Activated CD8-positive, alpha-beta memory T cell treated with anti-CD3 and anti-CD28 coated beads for 48 hours (primary cell): ENCODE measurements at places on chromosomes 1 and 21.

DNA sequence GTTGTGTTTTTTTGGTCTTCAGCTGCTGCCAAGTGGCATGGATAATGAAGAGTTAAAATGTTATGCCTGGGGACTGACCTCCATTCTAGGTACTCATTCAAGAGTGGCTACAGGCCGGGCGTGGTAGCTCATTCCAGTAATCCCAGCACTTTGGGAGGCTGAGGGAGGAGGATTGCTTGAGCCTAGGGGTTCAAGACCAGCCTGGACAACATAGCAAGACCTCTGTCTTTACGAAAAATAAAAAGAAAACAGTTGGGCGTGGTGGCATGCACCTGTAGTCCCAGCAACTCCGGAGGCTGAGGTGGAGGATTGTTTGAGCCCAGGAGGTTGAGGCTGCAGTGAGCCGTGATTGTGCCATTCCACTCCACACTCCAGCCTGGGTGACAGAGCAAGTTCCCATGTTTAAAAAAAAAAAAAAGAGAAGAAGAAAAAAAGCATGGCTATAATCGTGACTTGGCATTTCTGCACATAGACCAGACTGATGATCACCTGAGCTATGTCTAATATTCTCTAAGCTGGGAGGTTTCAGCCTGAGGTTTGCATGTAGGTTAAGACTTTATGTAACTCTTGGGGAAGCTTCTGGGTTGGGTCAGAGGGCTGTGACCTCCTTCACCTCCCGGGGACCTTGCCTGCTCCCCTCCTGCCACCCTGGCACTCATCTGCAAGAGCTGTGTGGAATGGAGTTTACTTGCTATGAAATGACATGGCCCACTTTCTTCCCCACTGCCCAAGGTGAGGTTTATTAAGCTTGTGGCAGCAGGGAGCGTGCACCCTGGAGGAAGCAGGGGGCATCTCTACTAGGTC is 51.3 kb downstream of the DHRS3 start:
- DNase-seq: no peak

- no peak for DNase-seq
Observed at GRCh38 chr1:216936779-216937178, 213.6 kb upstream of the ESRRG start.

- no peak for DNase-seq
Observed at GRCh38 chr21:36858320-36858957, 108.0 kb downstream of the HLCS start.

DNA sequence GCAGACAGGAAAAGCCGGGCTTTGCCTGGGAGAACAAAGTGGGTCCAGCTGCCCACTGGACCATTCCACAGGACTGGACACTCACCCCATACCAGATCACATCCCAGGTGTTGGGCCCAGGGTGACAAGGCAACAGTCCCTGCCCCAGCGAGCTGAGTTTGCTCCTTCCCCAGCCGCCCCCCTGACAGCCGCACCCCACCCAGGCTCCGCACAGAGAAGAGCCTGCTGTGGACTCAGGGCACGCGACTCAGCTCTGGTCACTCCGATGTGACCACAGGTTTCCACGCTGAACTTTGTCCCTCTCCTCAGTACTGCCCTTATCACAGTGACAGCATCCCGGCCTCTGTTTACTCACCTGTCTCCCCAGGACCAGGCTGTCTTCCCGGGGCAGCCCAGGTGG is 1.2 kb downstream of the BMP8B start:
- no peak for DNase-seq

- DNase-seq: no peak
Observed at GRCh38 chr1:36142121-36142520, 7.2 kb downstream of the TRAPPC3 start.

DNA sequence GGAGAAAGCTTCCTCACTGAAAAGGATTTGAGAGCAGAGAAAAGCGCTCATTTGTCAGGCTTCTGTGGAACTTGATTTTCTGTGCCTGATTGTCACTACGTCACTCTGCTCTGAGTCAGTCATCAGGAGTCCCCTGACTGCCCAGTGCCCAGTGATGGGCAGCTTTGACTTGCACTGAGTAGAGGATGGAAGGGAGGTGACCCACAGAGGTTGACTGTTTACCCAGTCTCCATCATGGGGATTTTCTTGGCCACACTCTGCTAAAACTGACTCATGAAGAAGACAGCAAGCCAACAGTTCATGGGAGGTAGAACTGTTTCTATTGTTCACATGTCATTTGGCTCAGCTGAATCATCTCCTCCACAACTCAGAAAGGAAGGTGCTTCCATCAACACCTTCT is 82.1 kb upstream of the DUSP10 start:
- no peak for DNase-seq

DNA sequence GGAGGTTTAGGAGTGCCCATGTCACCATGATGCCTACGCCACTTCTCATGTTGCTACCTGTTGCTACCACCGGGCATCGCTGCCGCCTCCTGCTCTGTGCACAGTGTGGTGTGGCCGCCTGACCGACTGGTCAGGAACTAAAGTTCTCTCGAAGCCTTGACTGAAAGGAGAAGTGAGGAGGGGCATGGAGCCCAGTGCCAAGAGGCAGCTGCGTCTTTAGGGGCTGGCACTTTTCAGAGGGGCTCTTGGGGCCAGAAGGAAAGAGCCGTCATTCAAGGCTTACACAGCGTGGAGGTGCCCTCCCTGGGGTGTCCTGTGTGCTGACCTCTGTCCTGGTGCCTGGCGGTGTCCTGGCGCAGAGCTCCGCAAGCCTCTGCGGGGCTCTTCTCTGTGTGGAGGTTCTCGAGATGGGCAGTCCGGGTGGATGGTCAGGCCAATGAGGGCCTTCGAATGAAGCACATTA is 57.2 kb downstream of the ADARB1 start:
- no peak for DNase-seq

GRCh38 chr1:10610901-10611600 is 136.3 kb downstream of the PEX14 start:
- DNase-seq: no peak

- DNase-seq: no peak
Observed at GRCh38 chr1:19149736-19150135, 60.3 kb downstream of the UBR4 start.

DNA sequence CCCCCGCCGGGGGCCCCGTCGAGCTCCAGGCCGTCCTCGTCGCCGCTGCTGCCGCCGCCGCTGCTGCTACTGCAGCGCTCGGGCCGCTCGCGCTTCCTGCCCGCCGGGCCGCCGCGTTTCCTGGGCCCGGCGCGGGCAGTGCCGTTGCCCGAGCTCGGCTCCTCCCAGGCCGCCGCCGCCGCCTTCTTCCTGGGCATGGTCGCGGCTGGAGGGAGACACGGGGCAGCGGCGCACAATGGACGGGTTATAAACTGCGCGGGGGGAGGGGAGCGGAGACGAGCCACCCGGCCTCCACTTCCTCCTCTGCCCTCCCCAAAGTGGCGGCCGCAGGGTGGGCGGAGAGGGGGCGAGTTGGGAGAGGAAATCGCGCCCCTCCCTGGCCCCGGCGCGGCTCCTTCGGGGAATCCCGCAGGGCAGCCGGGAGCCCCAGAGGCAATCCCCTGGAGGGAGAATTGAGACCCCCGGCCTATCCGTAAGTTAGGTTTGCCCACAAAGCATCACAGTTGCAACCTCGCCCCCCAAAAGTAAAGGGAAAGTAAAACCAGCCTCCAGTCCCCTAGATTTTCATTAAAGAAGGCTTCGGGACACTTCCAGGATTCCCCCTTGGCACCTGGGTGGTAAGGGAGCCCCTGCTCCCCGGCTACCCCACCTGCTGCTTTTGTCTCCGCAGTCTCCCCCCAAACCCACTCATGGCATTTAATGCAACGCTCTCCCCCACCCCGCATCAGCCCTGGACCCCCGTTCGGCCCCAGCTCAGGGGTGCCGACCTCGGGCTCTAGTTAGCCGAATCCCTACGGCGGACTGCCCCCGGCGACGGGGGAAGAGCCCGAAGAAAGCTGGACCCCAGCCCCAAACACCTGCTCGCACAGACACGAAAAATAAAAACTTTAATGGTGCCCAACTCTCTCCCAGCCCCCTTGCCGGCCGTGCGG is 893 bp downstream of the RCC2 start:
- peak; percentile 82 for DNase-seq

- no peak for DNase-seq
Observed at GRCh38 chr1:99533909-99534637, 111.8 kb upstream of the PALMD start.

DNA sequence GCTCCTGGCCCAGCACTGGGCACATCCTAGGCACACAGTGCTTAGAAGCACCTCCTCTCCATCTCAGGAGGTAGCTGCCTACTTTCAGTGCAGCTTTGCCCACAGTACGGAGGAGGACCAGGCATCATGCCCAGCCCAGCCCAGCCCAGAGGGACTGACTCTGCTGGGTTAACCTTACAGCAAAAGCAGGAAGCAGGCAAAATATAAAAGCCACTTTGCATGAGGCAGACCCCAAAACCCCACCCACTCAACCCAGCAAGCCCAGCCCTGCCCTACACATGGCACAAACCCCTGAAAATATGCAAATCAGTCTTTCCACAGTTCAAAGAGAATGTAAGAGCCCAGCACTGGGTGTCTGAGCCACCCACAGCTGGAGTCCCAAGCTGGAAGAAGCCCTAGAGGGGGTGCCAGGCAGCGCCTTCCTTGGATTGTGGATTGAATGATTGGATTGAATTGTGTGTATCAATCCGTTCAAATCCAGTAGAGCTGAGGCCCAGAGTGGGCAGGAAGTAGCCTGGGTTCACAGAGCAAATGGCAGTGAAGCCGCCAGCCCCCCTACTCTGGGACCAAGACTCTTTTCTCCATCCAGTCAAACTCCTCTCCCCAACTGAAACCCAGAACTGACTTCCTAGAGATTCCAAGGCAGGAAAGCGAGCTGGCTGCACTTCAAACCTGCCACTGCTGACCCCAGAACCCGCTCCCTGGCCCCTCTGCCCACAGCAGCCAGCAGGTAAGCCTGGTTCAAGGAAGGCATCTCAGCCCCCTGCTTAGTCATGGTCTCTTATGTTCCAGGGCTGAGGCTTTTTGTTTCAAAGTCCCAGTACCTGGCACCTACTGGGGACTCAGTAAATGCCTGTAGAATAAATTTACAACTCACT is 117.7 kb downstream of the LACTBL1 start:
- DNase-seq: no peak

DNA sequence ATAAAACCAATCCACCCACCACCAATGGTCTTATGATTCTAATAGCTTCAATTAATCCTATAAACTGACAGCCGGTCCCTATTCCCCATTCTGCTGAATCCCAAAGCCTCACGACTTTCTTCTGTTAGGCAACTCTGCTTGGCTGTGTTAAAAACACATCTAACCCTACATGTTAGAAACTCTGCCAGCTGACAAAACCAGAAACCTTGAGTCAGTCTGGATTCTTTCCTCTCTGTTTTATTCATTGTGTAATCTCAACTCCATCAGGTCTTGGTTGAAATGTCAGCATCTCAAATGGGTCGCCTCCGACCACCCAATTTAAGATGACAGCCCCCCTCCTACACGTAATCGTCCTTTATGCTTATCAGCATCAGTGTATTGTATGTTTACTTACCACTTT is 312.1 kb downstream of the DISC1 start:
- no peak for DNase-seq

GRCh38 chr21:32412162-32413014 is at the start of gene EVA1C:
TSS of gene EVA1C (plus strand) at chr21:32412706. CDS start at chr21:32412854, 148 bp downstream.
- peak; percentile 56 for DNase-seq

DNA sequence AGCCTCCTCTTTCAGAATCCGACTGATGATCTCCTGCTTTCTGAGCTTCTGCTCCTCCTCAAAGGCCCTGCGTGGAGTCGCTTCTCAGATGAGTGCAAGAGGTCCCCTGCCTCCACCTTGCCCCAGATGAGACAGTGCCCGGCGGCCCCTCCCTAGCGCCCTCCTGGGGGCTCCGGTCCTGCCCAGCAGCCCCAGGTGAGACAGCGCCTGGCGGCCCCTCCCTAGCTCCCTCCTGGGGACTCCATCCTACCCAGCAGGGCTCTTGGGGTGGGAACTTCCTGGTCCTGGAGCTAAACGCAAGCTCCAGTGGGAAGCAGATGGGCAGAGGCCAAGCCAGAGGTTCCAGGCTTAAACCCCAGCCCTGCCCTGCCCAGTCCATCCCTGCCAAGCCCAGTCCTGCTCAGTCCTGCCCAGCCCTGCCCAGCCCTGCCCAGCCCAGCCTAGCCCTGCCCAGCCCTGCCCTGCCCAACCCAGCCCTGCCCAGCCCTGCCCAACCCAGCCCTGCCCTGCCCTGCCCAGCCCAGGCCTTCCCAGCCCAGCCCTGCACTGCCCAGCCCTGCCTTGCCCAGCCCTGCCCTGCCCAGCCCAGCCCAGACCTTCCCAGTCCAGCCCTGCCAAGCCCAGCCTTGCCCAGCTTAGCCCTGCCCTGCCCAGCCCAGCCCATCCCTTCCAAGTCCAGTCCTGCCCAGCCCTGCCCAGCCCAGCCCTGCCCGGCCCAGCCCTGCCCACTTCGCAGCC is 34.6 kb downstream of the CFAP74 start:
- no peak for DNase-seq

- DNase-seq: no peak
Observed at GRCh38 chr1:15017120-15017519, 136.4 kb upstream of the TMEM51 start.

- no peak for DNase-seq
Observed at GRCh38 chr1:206001476-206001888, 1.7 kb downstream of the RAB7B start.

DNA sequence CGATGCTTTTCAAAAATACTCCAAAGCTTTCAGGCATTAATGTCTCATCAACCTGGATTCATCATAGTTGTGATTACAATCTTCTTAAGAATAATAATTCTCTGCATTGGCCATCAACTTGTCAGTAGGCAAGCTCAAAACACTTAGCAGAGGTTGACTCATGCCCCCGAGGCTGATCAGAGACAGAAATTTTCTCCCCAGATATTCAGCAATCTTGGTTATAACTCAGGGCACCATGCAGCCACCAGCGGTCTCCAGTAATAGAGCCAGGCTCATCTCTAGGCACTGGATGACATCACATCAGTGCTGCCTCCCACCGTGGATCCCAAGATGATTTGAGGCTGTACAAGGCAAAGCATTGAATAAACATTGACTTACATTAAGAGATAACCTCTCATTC is 14.3 kb upstream of the IFFO2 start:
- DNase-seq: no peak

DNA sequence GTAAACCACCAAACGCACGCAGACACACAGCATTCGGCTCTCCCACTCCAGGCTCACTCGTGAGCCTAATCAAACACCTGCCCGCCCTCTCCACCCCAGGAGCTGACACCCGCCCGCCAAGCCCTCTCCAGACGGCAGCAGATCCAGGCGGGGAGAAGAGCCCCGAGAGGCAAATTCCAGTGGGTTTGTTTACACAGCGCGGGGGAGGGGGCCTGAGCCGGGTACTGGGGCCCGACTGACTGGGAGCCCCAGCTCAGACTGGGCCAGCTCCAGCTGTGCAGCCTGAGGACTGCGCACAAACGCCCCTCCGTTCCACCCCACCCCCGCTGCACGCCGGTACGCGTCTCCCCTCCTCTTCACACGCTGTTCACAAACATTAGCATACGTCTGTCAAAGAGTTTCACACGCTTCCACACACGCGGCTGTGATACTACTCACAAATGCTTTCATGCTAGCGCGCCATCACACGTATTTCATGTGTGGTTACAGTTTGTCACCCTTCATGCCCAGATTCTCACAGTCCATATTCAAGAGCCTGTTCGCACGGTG is 1.0 kb upstream of the EFNA1 start:
- DNase-seq: no peak

DNA sequence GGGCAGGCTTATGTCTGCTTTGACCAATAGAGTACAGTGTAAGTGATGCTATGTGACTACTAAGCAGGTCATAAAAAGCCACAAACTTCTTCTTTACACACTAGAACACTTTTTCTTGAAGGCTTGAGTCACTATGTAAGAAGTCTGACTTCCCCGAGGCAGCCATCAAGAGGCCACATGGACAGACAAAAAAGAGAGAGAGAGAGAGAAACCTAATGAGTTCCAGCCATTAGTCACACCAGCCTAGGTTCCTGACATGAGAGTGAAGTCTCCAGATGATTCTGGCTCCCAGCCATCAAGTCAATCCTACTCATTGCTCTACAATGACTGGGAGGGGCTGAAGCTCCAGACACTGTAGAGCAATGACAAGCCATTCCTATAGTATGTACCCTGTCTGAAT is 101.4 kb downstream of the LHX9 start:
- no peak for DNase-seq
